ENCODE measurements at places on chromosomes 16 and 17.
A peak's percentile ranks its signal among the peaks of the same experiment; 100 is the strongest.

DNA sequence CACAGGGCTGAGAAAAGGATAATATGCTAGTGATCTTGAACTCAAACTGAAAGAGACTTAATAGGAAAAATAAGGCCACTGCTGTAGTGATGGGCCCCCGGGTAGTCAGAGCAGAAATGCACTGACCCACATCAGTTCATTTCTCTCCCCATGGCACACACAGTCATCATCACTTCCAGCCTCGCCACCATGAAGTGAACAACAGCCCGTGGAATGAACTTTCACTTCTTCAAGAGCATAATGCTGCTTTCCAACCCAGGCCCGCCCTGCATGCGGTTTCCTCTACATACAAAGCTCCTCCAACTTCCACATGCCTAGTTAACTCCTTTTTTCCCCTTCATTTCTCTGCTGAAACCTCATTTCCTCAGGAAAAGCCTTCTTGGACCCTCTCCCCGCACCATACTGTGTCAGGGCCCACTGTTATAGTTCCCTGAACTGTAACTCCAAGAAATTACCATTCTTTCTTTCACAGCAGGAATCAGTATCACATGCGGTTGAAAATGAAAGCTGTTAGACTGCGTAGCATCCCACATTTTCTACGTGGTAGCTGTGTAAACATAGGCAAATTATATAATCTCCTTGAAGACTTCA is 65.8 kb upstream of the SMIM36 start:
- DNase-seq, result peak; percentile 64

DNA sequence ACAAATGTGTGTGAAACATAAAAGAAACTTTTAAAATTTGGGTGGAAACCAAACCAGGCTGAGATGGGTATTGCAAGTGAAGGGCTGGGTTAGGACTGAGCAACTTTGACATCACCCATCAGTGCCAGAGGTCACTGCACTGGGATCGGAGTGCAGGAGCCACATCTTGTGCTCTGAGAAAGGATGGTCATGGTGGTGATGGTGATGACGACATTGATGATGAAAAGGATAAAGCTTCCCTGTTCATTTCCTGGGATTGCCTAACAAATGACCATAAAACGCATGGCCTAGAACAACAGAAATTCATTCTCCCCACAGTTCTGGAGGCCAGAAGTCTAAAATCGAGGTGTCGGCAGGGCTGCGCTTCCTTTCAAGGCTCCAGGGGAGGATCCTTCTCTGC is 324.0 kb downstream of the MAF start:
- DNase-seq, result no peak

DNA sequence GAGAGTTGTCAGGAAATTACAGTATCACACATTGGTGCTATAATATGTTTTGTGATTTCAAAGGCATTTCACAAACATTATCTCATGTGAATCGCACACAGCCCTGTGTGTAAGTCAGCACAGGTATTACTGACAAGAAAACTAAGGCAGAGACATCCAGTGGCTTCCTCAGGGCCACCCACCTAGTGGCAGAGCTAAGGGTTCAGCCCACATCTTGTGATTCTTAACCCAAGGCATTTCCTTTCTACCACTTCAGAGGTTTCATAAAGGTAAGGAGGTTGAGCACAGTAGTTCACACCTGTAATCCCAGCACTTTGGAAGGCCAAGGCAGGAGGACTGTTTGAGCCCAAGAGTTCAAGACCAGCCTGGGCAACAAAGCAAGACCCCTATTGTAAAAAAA is 58.2 kb downstream of the STX8 start:
- peak; percentile 1 for DNase-seq

- peak; percentile 9 for DNase-seq
Observed at GRCh38 chr17:17108451-17109049, 66.3 kb downstream of the MPRIP start.

- no peak for DNase-seq
Observed at GRCh38 chr17:27579304-27579703, 51.7 kb upstream of the LGALS9 start.
